ENCODE measurements at places on chromosomes 3 and 15. TPM values are rescaled to one million over a fixed set of nuclear protein-coding genes. Genes with fewer than 3 reads are reported as not detected.

DNA sequence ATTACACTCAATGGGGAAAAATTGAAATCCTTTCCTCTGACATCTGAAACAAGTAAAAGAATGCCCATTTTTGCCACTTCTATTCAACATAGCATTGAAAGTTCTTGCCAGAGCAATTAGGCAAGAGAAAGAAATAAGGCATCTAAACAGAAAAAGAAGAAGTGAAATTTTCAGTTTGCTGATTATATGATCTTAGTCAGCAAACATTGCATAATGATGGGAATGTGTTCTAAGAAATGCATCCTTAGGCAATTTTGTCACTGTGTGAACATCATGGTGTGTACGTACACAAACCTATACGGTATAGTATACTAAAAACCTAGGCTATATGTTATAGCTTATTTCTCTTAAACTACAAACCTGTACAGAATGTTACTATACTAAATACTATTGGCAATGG lies 278.0 kb downstream of the CGGBP1 start:
- DNase-seq, result no peak
- no peaks in the 10 kb centered on the region for H3K27me3 ChIP-seq
- H3K27ac ChIP-seq, result no peak overlapping the region

- no peak overlapping the region for H3K27ac ChIP-seq
- no peak overlapping the region for H3K4me3 ChIP-seq
- no peaks in the 10 kb centered on the region for H3K36me3 ChIP-seq
- no peak for DNase-seq
- no peaks in the 10 kb centered on the region for H3K27me3 ChIP-seq
Observed at GRCh38 chr3:98657457-98657856, 64.0 kb upstream of the CPOX start.

DNA sequence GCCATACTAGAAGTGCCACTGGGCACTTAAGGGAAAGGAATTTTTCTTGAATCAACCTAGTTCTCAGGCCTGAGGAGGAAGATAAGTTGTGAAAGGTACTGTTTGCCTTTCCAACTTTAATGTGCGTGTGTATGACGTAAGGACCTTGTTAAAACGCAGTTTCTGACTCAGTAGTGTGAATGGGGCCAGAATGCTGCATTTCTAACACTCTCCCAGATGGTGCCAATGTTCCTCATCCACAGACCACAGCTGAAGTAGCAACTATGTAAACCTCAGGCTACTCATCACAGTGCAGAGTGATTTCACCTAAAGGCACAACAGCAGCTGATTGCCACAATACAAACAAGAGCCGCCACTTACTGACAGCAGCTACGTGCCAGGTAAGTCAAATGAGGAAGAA lies 103.6 kb downstream of the OTOL1 start:
- no peak overlapping the region for H3K27ac ChIP-seq
- H3K36me3 ChIP-seq, result no peaks in the 10 kb centered on the region
- no peak for DNase-seq

GRCh38 chr3:39141171-39141995 lies 12.0 kb downstream of the CSRNP1 start:
- no peak overlapping the region for H3K27ac ChIP-seq
- DNase-seq, result peak; percentile 25
- peaks cover 19% of the 10 kb centered on the region for H3K4me1 ChIP-seq
- no peak overlapping the region for H3K4me3 ChIP-seq
- no peaks in the 10 kb centered on the region for H3K27me3 ChIP-seq
- peaks cover 49% of the 10 kb centered on the region for H3K36me3 ChIP-seq

DNA sequence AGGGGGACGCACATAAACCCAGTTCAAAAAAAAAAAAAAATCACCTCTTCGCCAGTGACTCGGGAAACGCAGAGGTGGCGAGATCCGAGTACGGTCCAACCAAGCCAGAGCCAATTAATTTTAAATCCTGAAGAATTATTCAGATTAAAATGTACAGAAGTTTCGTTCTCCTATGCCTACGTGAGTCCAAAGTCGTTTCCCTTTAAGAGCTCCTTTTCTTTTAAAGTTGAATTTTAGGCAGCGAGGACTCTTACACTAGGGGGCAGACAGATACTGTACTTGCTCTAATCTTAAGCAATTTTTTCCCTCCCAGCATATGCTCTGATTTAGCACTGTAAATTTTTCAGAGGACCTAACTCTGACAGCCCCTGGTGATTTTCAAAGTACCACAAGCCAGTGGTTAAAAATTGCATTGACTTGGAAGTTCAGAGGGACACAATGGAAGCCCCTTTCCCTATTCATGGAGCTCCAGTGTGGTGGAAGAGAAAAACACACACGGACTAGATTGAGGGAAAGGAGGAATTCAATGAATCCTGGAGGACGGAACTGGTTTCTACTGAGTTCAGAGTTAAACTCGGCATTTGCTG lies 3.3 kb upstream of the NR2F2 start:
- DNase-seq, result peak; percentile 16
- H3K4me1 ChIP-seq, result peaks cover 21% of the 10 kb centered on the region
- H3K27ac ChIP-seq, result no peak overlapping the region
- H3K27me3 ChIP-seq, result peaks cover 77% of the 10 kb centered on the region
- H3K36me3 ChIP-seq, result no peaks in the 10 kb centered on the region

- no peaks in the 10 kb centered on the region for H3K36me3 ChIP-seq
- peak overlapping the region; percentile 31 for H3K27ac ChIP-seq
- no peaks in the 10 kb centered on the region for H3K27me3 ChIP-seq
- peaks cover 9% of the 10 kb centered on the region for H3K4me1 ChIP-seq
- no peak for DNase-seq
- no peak overlapping the region for H3K4me3 ChIP-seq
Observed at GRCh38 chr3:114333180-114333922, 39.5 kb downstream of the TIGIT start.

DNA sequence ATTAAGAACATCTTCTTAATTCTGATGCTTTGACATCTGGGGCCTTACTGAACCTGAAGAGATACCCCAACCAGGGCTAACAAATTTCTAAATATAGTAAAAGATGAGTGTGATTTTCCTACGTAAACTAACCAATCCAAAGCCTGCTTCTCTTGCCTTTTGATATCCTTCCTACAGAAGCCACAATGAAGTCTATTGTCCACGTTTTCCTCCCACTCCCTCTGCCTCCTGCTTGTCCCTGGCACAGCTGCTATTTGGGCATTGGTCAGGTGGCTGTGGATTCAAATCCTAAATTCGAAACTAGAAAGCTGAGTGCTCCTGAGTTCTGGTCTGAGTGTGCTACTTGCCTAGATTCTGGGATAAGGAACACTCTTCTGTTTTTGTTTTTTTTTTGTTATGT lies 17.4 kb upstream of the MKRN3 start:
- H3K4me1 ChIP-seq, result no peaks in the 10 kb centered on the region
- no peak overlapping the region for H3K4me3 ChIP-seq
- no peaks in the 10 kb centered on the region for H3K36me3 ChIP-seq
- DNase-seq, result no peak
- no peaks in the 10 kb centered on the region for H3K27me3 ChIP-seq

GRCh38 chr3:42960786-42961185 lies 18.3 kb upstream of the GASK1A start:
- no peak overlapping the region for H3K4me3 ChIP-seq
- no peaks in the 10 kb centered on the region for H3K27me3 ChIP-seq
- H3K4me1 ChIP-seq, result no peaks in the 10 kb centered on the region
- DNase-seq, result no peak
- no peak overlapping the region for H3K27ac ChIP-seq

GRCh38 chr3:111763001-111763471 lies 96.0 kb upstream of the PHLDB2 start:
- DNase-seq, result no peak
- H3K27ac ChIP-seq, result no peak overlapping the region
- no peaks in the 10 kb centered on the region for H3K4me1 ChIP-seq
- no peak overlapping the region for H3K4me3 ChIP-seq
- H3K36me3 ChIP-seq, result no peaks in the 10 kb centered on the region
- H3K27me3 ChIP-seq, result no peaks in the 10 kb centered on the region

GRCh38 chr15:101368086-101368780 lies 73.2 kb upstream of the SNRPA1 start:
- no peaks in the 10 kb centered on the region for H3K4me1 ChIP-seq
- no peak overlapping the region for H3K27ac ChIP-seq
- H3K27me3 ChIP-seq, result no peaks in the 10 kb centered on the region
- DNase-seq, result no peak

GRCh38 chr3:97269202-97269601 lies 454.8 kb downstream of the EPHA6 start:
- H3K27ac ChIP-seq, result no peak overlapping the region
- no peak for DNase-seq
- no peaks in the 10 kb centered on the region for H3K36me3 ChIP-seq
- no peak overlapping the region for H3K4me3 ChIP-seq
- H3K27me3 ChIP-seq, result no peaks in the 10 kb centered on the region

DNA sequence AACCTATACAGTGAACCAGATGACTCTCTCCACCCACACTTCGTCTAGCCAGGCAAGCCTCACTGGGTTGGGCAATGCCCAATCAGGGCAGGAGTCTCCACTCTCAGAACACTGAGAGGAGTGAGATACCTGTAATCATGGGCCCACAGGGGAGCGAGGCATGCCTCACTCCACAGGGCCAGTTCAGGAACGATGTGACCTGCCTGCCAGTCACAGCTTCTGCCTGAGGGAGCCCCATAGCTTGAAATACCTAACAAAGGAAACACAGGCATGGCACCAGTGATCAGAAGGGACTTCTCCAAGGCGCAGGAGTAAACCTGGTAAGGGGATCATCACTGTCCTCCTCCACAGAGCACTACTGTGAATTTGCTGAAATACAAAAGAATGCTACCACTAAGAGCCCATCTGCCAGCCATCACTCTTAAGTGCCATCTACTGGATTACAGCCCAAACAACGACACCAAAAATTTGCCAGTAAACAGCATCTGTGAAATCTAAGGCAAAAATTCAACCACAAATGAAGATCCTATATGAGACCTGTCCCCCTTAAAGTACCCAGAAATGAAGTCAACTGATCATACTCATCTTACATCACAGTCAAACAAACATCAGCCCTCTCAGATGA lies 689.9 kb upstream of the SEMA6D start:
- no peaks in the 10 kb centered on the region for H3K36me3 ChIP-seq
- no peaks in the 10 kb centered on the region for H3K4me1 ChIP-seq
- H3K27ac ChIP-seq, result no peak overlapping the region

DNA sequence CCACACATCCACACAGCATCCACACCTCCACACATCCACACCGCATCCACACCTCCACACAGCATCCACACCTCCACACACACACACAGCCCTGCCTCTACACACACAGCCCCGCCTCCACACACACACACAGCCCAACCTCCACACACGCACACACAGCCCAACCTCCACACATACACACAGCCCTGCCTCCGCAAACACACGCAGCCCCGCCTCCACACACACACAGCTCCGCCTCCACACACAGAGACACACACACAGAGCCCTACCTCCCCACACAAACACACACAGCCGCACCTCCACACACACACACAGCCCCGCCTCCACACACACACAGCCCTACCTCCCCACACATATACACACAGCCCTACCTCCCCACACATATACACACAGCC lies 4.7 kb downstream of the MESP1 start:
- H3K27me3 ChIP-seq, result peaks cover 2% of the 10 kb centered on the region
- no peaks in the 10 kb centered on the region for H3K36me3 ChIP-seq
- no peak for DNase-seq
- peaks cover 15% of the 10 kb centered on the region for H3K4me1 ChIP-seq
- no peak overlapping the region for H3K4me3 ChIP-seq
- no peak overlapping the region for H3K27ac ChIP-seq

DNA sequence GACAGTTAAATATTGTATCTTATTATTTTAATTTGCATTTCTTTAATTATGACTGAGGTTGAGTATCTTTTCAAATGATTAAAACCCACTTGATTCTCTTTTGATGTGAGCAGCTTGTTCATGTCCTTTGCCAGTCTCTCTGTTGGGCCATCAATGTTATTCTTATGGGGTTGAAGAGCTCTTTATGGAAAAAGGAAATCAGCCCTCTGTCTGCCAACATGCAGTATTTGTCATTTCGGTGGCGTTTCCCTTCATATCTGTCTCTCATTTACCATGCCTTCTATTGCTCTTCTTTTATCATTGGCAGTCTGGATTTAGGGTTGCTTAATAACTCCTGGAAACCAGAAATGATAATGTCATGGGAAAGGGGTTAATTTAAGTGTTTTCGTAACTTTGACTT lies 340.7 kb upstream of the DNAJC19 start:
- DNase-seq, result no peak
- no peak overlapping the region for H3K4me3 ChIP-seq
- H3K36me3 ChIP-seq, result no peaks in the 10 kb centered on the region
- H3K27ac ChIP-seq, result no peak overlapping the region

DNA sequence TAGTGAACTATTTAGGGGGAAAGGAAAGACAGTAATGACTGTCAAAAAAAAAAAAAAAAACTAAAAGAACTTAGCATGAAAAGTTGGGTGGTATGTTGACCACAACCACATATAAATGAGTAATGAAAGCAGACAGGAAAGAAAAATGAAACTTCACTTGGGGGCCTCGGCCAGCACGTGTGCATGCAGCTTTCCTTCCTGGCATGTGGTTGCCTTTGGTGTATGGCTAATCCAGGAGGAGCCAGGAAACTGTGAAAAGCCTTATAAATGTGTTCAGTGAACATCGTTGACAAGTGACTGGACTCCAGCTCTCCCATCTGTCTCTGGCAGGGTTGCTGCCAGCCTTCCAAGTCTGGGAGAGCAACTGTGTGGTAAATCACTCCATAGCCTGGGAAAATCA lies 195.1 kb downstream of the DTWD1 start:
- DNase-seq, result no peak
- H3K27ac ChIP-seq, result no peak overlapping the region
- no peaks in the 10 kb centered on the region for H3K27me3 ChIP-seq
- peaks cover 3% of the 10 kb centered on the region for H3K4me1 ChIP-seq
- H3K4me3 ChIP-seq, result no peak overlapping the region

- no peak for DNase-seq
- no peaks in the 10 kb centered on the region for H3K27me3 ChIP-seq
- no peak overlapping the region for H3K27ac ChIP-seq
- no peak overlapping the region for H3K4me3 ChIP-seq
- no peaks in the 10 kb centered on the region for H3K4me1 ChIP-seq
Observed at GRCh38 chr3:58524326-58524888, 12.6 kb downstream of the ACOX2 start.

- H3K27ac ChIP-seq, result no peak overlapping the region
- no peaks in the 10 kb centered on the region for H3K36me3 ChIP-seq
- H3K27me3 ChIP-seq, result no peaks in the 10 kb centered on the region
- DNase-seq, result no peak
- H3K4me3 ChIP-seq, result no peak overlapping the region
Observed at GRCh38 chr3:38542401-38543298, 46.5 kb downstream of the EXOG start.

GRCh38 chr3:85808755-85809154 lies 850.0 kb downstream of the CADM2 start:
- H3K27me3 ChIP-seq, result no peaks in the 10 kb centered on the region
- H3K36me3 ChIP-seq, result no peaks in the 10 kb centered on the region
- no peak overlapping the region for H3K27ac ChIP-seq
- H3K4me3 ChIP-seq, result no peak overlapping the region
- no peaks in the 10 kb centered on the region for H3K4me1 ChIP-seq

Gene DNAJA4
- total RNA-seq, result 23.2 TPM

Gene GOLGA8G
- total RNA-seq, result 0.09 TPM

Gene POLQ
- 1.2 TPM for total RNA-seq

Gene SLC6A6
- total RNA-seq, result 50.1 TPM

Gene SNX33
- 2.5 TPM for total RNA-seq

Gene GABRB3
- total RNA-seq, result not detected

Gene CA12
- total RNA-seq, result not detected

Gene CKMT1A
- not detected for total RNA-seq

Gene ADAMTS9
- not detected for total RNA-seq

Gene CHCHD4
- total RNA-seq, result 3.4 TPM

Gene SLC22A13
- total RNA-seq, result 0.16 TPM

Gene TMC3
- total RNA-seq, result not detected

Gene WDR76
- 12.9 TPM for total RNA-seq

Data from natural killer cell (primary cell).